AG08395 (cell line): ENCODE measurements at places on chromosomes 6 and 20.

GRCh38 chr6:97085772-97086171 is 161.2 kb downstream of the KLHL32 start:
- DNase-seq: peak; percentile 75

GRCh38 chr6:167721291-167721690 is 105.4 kb upstream of the AFDN start:
- no peak for DNase-seq

GRCh38 chr6:26031151-26031594 is 56.1 kb upstream of the HFE start:
- no peak for DNase-seq

- no peak for DNase-seq
Measured at GRCh38 chr6:117304446-117304845, 39.1 kb downstream of the VGLL2 start.

- DNase-seq: no peak
Measured at GRCh38 chr20:50710492-50711063, 19.2 kb upstream of the RIPOR3 start.

GRCh38 chr6:75149696-75150095 is 56.2 kb downstream of the COL12A1 start:
- no peak for DNase-seq

DNA sequence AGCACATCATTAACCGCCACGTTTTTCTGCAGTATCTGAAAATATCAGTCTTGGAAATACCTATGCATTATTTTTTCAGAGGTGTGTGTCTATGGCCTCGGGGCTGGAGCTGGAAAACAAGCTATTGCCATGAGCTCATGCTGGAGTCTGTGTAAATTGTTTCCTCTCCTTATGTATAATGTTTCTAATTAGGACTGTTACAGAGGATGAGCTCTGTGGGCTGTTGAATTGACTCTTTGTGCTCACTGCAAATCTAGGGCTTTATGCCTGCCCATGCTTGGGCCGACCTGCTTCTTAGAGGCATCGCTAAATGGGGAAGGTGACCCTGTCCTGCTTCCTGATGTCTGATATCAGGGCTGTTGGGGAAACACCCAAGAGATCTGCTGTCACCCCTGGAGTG is 80.8 kb upstream of the SLC22A16 start:
- DNase-seq: no peak

- DNase-seq: no peak
Measured at GRCh38 chr20:62395311-62396242, 8.7 kb downstream of the RPS21 start.

DNA sequence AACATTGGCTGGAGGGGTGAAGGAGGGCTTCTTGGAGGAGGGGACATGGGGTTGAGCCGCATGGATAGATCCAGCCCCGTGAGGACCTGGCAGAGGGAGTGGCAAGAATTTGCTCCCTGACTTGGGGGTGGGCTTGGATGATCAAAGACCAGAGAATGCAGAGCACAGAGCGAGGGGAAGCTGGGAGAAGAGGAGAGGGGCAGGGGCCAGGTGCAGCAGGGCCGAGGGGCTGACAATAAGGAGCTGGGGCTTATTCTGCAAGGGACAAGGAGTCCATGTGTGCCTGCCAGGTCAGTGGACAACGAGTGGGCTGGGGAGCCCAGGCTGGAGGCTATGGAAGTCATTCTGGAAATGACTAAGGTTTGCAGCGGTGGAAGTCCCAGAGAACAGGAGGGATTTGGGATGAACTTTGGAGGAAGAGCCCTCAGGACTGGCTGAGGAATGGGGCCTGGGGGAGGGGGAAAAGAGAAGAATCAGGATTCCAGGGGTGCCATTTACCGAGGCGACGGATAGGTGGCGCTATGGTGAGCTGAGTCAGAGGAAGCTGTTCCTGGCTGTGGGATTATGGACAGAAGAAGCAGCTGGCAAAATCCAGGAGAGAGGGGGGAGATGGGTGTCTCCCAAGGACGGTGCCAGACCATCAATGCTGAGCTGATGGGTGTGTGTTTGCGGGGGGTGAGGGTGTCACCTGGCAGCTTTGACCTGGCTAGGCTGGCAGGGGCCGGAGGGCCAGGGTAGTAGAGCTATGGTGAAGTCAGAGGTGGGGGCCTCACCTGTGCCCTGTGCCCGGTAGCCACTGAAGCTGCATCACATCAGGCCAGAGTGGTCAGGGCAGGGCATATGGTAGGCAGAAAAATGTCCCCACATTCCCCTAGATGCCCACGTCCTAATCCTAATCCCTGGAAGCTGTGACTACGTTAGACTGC is 7.8 kb downstream of the KCNG1 start:
- peak; percentile 89 for DNase-seq

- no peak for DNase-seq
Measured at GRCh38 chr20:10119336-10119735, 84.5 kb downstream of the ANKEF1 start.

- no peak for DNase-seq
Measured at GRCh38 chr6:93624408-93624807, 205.0 kb upstream of the EPHA7 start.

GRCh38 chr20:61049684-61050083 is 202.4 kb upstream of the CDH4 start:
- DNase-seq: no peak

- peak; percentile 19 for DNase-seq
Measured at GRCh38 chr20:45405571-45406259, 2.4 kb upstream of the DBNDD2 start.

DNA sequence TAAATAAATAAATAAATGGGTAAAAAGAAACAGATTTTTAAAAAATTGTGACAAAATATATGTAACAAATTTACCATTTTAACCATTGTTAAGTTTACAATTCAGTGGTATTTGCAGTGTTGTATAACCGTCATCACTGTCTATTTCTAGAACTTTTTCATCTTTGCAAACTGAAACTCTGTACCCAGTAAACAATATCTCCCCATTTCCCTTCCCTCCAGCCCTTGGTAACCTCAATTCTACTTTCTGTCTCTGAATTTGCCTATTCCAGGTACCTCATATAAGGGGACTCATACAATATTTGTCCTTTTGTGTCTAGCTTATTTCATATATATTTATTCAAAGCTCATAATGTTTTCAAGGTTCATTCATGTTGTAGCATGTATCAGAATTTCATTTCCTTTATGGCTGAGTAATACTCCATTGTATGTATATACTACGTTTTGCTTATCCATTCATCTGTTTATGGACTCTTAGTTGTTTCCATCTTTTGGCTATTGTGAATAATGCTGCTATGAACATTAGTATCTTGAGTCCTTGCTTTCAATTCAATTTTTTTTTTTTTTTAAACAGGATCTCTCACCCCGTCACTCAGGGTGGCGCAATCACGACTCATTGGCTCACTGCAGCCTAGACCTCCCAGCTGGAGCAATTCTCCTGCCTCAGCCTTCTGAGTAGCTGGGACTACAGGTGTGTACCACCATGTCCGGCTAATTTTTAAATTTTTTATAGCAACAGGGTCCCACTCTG is 8.9 kb downstream of the MANBAL start:
- DNase-seq: no peak

GRCh38 chr6:102619585-102619984 is 1226.1 kb downstream of the GRIK2 start:
- peak; percentile 2 for DNase-seq

DNA sequence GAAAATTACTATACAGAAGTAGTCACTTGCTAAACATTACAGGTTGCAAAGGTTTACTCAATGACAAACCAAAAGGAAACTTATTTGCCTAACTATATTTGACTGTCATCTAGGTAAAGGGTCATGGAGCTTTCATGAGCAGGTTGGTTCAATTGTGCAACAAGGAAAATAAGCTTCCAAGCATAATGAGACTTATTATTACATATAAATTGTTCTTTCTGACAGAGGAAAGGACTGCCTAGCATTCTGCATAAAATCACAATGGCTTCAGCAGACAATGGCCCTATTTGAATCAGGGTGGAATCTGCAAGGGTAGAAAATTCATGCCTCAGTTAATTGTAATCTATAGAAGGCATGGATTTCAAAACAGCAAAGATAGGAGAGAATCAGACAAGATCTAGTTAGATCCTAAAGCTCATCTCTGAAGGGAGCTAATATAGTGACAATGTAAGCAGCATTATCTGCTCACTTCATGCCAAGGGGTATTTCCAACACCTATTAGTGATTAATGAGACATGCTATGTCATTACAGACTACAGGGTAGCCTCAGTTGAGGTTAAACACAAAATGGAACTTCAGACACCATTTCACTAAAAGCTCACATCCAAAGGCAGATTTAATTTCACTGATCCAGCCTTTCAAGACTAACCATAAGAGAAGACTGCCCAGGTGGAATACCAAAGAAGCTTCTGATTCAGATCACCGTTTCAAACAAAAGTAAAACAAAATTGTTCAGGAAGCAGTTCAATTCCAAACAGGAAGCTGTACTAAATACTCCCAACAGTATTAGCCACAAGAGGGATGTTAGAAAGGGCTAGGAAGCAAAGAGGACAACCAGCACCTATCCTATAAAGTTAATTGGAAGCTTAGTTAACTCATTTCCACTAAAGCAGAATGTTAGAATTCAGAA is 8.5 kb downstream of the STAU1 start:
- DNase-seq: no peak

- no peak for DNase-seq
Measured at GRCh38 chr6:163170294-163170883, 244.1 kb upstream of the QKI start.

DNA sequence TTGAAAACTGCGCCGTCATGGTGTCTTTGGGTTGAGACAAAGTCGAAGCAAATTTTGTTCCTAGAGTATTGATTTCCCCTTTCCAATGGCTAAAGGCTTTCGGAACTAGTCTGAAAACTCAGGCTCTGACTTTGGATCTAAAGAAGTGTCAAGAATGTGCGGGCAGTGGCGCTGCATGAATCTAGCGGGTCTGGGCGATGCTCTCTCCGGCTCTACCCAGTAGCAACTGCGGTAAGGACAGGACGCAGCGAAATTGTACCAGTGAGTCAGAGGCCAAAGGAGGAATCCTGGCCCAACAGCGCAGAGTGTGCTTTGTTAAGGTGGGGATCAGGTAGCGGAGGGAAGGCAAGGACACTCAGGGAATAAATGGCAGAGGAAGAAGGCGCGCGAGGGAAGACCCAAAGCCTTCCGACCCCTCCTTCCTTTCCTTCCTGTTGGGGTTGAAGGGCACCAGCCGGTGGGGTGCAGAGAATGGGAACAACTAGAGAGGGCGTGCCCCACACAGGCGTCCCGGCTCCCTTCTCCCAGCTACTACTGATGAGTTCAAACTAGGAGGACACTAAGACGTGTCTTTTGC is 32.1 kb downstream of the HLA-F start:
- no peak for DNase-seq

DNA sequence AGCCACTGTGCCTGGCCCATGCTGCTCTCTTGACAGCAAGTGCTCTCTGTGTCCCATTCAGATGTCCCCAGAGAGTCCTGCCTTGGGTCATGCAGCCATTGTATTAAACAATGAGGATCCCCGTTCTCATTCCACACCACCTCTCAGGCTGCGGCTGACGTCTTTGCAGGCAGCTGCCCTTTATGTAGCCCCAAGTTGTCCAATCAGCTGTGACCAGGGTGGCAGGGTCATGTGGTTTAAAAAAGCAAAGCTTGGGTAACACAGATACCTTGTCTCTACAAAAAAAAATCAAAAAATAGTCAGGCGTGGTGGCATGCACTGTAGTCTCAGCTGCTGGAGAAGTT is 13.2 kb downstream of the GCNT2 start:
- DNase-seq: no peak

GRCh38 chr20:24736844-24737211 is 212.2 kb upstream of the CST7 start:
- no peak for DNase-seq

DNA sequence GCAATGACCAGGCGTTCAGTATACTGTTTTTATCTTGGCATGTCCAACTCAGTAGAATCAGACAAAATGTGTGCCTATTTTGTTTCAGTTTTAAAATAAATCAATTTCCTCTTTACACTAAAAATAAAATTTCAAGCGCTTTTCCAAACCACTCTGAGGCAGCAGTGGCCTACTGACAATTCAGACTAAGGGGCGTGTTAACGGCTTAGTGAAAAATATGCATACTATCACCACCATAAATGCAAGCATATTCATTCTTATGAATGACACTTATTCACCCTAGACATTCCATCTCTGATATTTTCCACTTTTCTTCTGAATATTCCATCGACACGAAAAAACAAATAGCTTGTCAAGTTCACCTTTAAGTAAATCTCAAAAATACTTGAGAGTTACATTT is 7.5 kb downstream of the TBX18 start:
- no peak for DNase-seq

DNA sequence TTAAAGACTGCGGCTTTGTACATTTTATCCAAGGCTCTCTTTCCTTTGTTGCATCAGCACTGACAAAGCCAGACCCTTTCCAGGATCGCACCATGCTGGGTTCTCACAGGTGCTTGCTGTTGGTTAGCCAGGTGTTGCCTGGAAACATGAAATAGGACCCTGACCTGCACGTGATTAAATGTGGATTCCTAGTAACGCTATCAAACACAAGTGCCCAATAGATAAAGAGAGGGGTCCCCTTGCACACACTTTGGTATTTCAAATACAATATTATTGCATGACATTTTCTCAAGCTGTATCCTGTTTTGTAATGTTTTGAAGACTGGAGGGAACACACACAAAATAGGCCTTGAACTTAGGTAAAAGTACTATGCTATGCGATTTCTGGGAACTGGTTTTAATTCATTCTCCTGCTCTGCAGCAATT is 73.3 kb downstream of the AKAP12 start:
- DNase-seq: no peak

GRCh38 chr6:105780146-105780860 is 305.8 kb upstream of the PRDM1 start:
- DNase-seq: peak; percentile 50
